ENCODE measurements at places on chromosomes 1 and 21. TPM values are rescaled to one million over a fixed set of nuclear protein-coding genes. Genes with fewer than 3 reads are reported as not detected.

- DNase-seq = no peak
Observed at GRCh38 chr1:1244192-1244811, 2.2 kb downstream of the C1QTNF12 start.

DNA sequence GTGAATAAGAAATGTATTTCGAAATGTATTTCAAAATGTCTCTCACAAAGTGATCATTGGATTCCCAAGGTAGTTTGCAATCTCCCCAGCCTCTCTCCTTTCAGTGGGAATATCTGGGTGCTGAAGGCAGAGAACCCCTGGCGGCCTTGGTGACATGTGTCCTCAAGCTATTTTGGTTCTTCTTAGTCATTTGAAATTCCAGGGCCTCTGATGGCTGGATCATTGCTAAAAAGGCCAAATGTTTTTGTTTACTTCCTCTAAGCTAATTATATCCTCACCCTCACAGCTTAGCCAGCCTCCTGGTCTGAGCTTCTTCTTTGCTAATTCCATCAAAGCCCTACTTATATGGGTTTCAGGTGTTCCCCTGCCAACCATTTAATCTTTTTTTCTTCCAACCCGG is 71.2 kb downstream of the LRRC40 start:
- DNase-seq = no peak

DNA sequence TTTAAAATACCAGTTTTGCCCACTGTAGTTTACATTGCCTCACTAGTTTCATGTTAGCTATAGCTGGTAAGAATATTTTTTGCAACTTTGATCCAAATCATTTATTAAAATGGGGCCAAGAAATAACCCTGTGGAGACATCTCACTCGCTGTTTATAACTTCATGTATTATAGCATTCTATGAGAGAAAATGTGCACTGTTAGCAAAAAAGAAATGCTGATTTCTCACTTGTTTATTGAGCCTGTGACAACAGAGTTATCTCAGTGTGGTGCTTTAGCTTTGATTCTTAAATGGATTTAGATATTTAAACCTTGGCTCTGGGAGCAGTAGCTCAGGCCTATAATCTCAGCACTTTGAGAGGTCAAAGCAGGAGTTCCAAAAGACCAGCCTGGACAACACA is 127.9 kb downstream of the PIK3R3 start:
- no peak for DNase-seq

DNA sequence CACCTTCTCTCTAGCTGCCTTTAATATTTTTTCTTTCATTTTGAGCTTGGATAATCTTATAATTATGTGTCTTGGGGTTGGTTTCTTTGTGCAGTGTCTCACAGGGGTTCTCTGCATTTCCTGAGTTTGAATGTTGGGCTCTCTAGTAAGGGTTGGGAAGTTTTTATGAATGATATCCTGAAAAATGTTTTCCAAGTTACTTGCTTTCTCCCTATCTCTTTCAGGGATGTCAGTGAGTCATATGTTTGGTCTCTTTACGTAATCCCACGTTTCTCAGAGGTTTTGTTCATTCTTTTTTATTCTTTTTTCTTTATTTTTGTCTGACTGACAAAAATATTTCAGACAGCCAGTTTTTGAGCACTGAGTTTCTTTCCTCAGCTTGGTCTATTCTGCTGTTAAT is 55.4 kb upstream of the CCDC190 start:
- DNase-seq = no peak

DNA sequence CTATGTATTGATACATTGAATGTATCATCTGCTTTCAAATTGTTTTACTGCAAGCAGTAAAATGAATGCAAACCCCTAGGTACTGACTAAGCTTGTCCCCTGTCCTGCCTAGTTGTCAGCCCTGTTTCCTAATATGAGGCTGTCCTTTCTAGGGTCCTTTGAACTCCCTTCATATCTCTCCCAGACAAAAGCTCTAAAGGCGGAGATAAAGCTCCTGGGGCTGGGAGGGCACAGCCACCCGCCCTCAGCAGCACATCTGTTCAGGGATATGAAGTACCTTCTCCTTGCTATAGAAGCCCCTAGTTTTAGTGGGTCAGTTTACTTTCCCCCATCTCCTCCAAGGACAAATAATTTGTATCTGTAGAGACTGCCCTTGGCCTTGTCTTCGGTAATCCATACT is 93.1 kb upstream of the ETS2 start:
- no peak for DNase-seq

Gene UTS2
- not detected for total RNA-seq

Gene TRIM46
- total RNA-seq = 1.6 TPM

Gene TNFRSF8
- total RNA-seq = 0.36 TPM

Gene BSND
- total RNA-seq = not detected
